CD8-positive, alpha-beta memory T cell (primary cell): ENCODE measurements at places on chromosomes 6 and 20.

DNA sequence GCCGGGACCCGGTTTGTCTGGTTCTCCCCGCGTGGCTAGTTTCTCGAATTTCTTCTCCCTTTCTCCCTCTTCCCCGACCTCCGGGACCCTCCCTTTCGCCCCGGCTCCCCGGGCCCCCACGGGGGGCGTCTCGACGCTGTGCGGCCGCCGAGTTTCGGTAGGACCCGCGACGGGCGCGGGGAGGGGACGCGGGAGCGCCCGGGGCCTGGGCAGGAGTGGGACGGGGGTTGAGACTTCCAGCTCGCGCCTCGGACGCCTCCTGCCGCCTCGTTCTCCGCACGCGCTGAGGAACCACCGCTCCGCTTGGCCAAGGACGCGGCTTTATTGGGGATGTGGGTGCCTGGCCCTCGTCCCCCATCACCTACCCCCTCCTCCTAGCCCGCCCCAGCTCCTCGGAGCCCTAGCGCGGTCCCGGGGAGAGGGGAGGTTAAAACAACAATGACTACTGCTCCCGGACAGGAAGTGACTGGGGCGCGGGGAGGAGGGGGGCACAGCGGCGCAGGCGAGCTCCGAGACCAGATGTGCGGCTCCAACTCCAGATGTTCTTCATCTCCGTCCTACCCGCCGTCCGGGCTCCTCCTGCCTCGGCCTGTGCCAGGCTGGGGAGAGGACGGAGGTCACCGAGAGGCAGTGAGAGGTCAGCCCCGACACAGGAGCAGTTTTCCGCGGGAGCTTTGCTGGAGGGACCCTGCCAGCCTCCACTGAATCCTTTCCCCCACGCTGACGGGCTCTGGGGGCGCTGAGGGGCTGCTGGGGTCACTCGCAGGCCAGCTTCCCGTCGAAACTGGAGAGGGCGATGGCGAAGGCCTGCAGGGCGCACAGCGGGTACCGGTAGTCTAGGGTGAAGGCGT is 917 bp upstream of the TEAD3 start:
- peak; percentile 24 for DNase-seq

DNA sequence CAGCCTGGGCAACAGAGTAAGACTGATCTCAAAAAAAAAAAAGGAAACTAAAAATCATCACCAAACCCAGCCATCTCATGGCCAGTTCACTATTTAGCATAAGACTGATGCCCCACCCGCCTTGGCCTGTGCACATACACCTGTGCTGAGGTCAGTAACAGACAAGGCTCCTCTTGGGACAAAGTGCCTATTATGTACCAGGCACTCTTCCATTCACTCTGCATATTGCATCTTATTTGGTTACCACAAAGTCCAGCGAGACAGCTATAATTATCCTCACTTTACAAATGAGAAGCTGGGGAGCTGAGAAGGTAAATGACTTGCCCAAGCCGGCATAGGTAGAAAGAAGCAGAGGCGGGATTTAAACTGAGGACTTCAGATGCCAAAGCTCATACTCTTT is 3.8 kb downstream of the PTPRT start:
- DNase-seq = no peak

GRCh38 chr6:6379573-6379972 is 59.1 kb upstream of the F13A1 start:
- no peak for DNase-seq

- DNase-seq = no peak
These were observed 27.0 kb downstream of the MAP7 start for GRCh38 chr6:136523196-136523595.

GRCh38 chr20:34978092-34978744 is 22.6 kb downstream of the MYH7B start:
- no peak for DNase-seq

- DNase-seq = peak; percentile 79
These were observed 8.7 kb upstream of the HLA-E start for GRCh38 chr6:30480536-30481156.

GRCh38 chr6:150403458-150404246 is 34.8 kb downstream of the IYD start:
- no peak for DNase-seq
